ENCODE measurements at places on chromosomes 7 and 10.
A peak's percentile ranks its signal among the peaks of the same experiment; 100 is the strongest.

DNA sequence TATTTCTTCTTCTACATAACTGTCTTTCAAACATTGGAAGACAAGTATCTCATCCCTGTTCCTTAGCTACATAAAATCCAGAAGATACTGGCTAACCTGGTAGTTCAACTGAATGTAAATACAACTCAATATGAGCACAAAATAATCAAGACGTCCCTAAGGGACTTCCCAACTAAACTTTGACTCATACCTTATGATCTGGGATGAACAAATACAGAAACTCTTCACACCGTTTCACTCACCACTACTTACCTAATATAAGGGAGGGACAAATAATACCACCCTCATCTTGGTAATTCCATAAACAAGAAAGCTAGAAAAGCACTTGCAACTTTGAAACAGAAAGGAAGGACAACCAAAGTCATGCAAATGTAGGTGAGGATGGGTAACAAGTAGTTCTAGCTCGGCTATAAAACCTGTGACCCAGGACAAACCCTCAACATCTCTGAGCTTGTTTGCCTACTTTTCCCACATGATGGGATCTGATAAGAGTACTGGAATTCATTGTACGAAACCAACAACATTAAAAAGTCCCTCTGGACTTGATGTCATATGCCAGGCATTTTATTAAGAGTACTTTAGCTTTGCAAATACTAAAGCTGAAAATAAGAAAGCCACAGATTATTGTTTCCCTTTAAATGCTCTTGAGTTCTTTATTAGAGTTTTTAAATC, 121.9 kb downstream of the STRA8 start:
- DNase-seq = no peak

GRCh38 chr7:131503639-131504038, 52.8 kb downstream of the PODXL start:
- no peak for DNase-seq

- DNase-seq = no peak
These were observed 2.8 kb downstream of the TRAPPC14 start for GRCh38 chr7:100155553-100156317.

GRCh38 chr10:42795701-42796100, 13.1 kb downstream of the BMS1 start:
- DNase-seq = no peak

DNA sequence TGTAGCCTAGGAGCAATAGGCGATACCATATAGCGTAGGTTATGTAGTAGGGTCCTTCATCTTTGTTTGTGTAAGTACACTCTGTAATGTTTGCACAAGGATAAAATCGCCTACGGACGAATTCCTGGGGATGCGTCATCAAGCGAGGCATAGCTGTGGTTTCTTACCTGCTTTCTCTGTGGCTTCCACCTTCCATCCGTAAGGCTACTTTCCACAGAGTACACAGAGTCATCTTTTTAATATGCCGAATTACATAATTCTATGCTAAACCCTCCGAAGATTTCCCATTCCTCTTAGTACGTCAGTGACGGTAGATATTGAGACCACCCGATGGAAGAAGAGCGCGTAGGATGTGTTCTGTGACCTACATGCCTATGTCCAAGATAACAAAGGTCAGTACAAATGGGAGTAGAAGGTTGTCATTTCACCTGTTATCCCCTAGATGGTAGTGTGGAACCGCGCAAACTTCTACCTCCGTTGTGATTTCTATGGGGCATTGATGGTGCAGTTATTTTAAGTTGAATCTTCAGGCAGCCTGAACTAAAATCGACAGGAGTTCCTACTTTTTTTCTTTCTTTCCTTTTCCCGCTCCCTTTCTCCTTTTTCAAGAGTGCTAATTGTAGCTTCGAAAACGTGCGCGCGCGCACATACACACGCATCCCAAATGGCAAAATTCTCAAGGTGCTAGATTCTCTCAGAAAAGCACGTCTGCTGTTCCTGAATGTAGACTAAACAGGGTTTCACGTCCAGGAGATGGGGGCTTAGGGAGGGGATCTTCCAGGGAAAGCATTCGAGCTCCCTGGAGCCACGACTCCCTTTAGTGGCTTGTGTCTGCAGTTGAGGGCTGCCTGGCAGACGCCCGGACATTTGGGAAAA, 111.7 kb upstream of the MBL2 start:
- no peak for DNase-seq

DNA sequence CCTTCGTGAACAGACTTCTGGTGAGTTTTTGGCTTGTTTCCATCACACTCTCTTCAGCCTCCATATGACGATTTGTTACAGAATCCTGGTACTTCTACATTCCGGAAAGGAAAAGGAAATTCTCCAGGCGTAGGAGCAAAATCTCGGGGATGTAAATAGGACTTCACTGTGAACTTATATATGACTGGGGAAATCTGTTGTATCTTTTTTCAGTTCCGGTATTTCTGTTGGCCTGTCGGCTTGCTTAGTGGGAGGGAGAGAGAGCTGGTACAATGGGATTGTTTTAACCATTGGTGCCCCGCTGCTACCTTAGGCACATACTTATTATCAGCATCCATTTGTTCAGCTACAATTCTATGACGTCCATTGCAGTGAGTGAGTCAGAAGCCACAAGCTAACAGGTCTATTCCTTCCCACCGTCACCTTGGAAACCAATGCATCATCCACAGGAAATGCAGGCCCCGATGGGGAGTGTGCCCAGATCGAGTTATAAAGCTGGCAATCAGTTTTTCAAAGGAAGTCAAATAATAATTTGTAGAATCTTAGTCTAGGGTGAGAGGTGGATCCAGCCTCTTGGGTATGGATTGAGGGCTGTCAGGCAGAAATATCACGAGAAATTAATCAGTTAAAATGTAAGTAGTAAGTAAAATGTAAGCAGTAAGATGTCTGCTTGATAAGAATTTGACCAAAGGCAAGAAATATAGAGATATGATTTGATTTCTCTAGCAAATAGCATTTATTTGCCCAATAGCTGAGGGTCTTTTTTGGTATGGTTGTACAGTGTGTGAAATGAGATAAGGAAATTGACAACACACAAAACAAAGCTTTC, 92.0 kb upstream of the MKLN1 start:
- DNase-seq = no peak

- peak; percentile 42 for DNase-seq
These were observed 495 bp downstream of the EIF3B start for GRCh38 chr7:2354939-2355704.

- no peak for DNase-seq
These were observed 55.7 kb upstream of the COL1A2 start for GRCh38 chr7:94338921-94339371.

- DNase-seq = no peak
These were observed 247.9 kb upstream of the PTN start for GRCh38 chr7:137591421-137591837.

- DNase-seq = no peak
These were observed 29.2 kb downstream of the CSGALNACT2 start for GRCh38 chr10:43167498-43167889.

- no peak for DNase-seq
These were observed 6.5 kb downstream of the CPVL start for GRCh38 chr7:29139796-29140195.

GRCh38 chr10:1978584-1978983, 241.3 kb upstream of the ADARB2 start:
- no peak for DNase-seq

DNA sequence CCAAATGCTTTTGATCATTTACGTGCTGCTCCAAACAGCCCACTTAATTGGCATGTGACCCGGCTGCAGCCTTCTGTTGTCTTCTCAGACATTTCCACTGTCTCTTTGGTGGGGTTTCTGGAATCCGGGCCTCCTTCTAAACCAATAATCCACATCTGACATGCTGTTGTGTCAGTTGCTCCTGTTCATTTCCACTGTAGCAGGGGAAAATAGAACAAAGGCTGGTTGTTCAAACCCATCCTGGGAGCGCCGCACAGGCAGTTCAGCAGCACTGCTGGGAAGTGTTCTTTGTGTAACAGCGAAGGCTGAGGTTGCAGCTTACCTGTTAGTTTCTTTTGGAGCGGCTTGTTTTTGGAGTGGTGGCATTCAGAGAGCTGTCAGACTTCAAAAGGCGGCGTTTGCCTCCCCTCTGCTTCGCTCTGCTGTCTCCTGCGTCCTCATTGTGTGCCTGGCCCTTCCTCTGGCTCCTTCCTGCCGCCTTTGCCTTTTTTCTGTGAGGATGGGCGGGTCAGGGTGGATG, 149.4 kb downstream of the SNX10 start:
- DNase-seq = no peak

DNA sequence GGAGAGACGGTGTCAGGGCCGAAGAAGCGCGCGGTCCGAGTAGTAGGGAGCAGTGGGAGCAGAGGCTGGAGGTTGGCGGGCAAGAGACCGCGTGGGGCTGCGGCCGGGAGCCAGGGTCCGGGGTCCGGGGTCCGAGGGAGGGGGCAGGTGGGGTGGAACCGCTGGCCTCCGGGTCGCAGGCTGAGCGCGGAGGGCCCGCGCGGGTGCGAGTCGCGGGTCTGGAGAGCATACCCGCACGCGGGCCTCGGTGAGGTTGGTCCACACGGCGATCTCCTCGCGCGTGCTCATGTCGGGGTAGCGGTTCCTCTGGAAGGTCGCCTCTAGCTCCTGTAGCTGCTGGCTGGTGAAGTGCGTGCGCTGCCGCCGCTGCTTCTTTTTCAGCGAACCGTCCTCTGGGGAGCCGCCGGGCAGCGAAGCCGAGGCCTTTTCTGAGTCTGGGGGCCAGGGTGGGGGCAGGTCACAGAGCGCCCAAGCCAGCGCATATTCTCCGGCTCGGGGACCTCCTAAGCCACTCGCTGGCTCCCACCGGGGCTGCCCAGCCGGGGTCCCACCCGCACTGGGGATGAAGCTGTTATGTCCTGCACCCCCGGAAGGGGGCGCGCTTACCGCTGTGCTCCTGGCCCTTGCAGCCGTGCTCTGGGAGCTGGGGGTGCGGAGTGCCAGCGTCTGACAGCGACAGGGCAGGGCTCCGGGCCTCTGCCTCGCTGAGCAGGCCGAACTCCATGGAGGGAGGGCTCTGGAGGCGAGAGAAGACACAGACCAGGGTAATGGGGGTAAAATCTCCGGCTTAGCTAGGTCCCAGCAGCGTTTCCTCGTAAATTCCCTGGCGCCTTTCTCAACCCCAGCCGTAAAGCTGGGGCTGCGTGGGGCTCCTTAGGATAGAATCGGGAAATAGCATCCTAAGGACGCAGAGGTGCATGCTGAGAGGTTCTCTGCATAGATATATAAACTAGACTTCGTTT, 5.5 kb downstream of the ELOVL3 start:
- peak; percentile 68 for DNase-seq

DNA sequence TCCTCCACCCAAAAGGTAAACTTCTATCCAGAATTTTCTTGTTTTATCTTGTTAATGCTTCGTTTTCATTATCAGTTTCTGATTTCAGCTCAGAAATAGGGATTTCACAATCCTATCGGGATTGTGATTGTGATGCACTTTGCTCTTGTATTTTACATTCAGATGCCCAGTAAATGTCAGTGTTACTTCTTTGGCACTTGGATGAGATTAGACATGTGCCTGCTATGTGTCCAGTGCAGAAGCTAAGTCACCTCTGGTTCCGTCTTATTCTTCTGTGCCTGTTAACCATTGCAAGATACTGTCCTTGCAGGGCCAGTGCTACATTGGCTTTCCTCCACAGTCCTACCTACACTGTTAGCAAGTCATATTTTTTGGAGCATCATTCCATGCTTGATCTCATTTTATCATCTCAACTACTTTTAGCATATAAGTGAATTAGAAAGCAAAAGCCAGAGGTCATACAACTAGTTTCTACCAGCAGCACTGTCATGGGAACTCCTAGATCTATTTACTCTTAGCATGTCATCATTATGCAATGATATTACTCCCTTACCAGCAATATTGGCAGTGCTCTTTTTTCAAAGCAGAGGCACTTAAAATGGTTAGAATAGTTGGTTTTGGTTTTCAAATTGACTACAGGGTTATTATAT, 26.7 kb downstream of the ZNF277 start:
- DNase-seq = no peak

- no peak for DNase-seq
These were observed 75.9 kb downstream of the BUB3 start for GRCh38 chr10:123229927-123230630.

- DNase-seq = no peak
These were observed 313.8 kb upstream of the BMPER start for GRCh38 chr7:33591490-33591889.

GRCh38 chr10:84333864-84334451, 5.6 kb downstream of the CCSER2 start:
- no peak for DNase-seq

GRCh38 chr7:91787931-91788330, 92.6 kb downstream of the MTERF1 start:
- DNase-seq = no peak

DNA sequence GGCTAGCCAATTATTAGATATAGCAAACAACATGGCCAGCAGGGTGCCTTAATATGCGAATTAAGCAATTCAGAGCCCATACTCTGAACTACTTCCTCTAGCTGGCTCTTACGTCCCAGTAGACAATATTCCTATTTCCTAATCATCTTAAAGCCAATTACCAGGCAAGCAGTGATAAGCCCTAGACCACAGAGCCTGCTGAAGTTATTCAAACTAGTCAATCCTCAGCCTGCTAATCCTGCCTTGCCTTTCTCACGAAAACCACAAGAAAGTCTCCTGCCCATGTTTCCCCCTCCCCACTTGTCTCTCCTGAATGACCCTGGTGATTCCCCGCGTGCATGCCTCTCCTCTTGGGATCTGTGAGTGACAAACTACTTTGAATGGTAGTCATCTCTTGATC, 86.8 kb upstream of the CACNA2D1 start:
- no peak for DNase-seq

GRCh38 chr7:8063706-8064297, 95.2 kb downstream of the GLCCI1 start:
- DNase-seq = no peak

- no peak for DNase-seq
These were observed 39.2 kb upstream of the PSMG3 start for GRCh38 chr7:1609023-1609422.

DNA sequence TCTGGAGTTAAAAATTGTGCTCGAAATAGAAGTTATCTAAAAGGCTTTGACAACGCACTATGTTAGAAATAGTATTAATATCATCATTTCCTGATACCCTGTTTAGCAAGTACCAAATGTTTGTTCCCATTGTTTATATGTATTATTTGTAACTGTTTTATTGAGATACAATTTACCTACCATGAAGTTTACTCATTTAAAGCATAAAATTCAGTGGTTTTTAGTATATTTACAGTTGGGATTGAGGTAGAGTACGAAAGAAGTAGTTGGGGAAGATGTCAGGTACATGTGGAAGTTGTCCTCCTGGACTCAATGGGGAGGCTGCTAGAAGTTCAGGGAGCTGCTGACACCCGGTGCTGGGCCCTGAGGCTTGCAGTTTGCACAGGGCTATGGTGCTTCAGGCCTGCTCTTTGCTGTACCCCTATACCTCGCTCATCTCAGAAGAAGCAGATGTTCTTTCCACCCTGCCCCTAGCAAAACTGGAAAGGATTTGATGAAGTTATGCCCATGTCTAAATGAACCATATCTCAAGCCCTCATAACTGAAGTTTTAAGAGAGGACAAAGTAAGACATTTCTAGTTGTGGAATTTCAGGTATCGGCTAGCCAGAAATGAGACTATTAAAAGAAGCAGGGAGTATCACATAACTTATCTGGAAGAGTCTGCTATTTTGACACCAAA, 25.2 kb upstream of the WNT16 start:
- DNase-seq = no peak

All from activated B cell treated with CpG ODN at 0.5 μM for 24 hours (primary cell).